HFFc6 (cell line): ENCODE measurements at places on chromosomes 2 and 18.

DNA sequence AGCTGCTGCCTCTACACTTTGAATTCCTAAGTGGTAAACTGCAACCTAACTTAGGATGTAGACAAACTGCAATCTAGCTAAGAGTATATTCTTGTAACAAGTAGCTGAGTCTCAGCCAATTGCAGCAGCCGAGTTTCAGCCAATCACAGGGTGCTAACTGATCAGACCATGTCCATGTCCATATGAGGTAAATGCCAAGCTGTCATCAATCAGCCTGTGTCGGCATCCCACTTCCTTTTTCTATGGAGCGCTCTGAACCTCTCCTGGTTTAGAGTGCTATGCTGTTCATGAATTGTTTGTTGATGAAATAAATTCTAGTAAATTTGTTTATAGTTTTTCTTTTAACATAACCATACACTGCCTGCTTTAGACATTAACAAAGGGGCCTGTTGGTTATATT lies 408.8 kb downstream of the NBAS start:
- DNase-seq = no peak

DNA sequence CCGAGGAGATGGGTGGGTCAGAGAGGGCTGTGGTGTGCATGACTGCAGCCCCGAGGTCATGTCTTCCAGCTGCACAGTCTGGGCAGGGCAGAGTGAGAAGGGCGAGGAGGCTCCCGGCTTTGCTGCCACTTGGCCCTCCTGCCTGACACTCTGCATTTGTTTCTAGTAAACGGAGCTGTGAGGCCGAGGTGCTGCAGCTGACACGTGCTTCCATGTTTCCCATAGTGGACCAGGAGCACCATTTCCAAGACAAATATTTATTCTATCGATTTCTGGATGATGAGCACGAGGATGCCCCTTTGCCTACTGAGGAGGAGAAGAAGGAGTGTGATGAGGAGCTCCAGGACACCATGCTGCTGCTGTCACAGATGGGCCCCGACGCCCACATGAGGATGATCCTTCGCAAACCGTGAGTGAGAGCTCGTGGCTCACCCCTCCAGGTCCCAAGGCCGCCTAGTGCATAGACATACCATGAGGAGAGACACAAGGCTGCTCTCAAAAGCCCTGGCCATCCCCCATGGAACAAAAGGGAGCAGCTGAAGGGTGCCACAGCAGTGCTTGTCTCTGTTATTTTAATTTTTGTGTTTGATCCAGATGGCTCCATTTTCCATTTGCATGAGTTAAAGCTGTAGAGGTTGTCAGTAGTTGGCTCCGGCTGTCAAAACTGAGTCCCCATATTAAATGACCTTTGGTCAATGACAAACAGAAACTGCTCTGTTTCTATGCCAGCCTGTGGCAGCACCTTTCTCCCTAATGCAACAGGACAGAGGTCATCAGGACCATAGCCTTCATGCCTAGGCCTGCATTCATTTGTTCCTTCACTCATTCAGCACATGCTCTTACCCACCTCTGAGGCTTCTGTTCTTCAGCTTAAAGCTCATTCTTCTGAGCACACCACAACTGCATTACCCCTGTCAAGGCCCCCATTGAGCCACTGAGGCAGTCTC lies 108.3 kb upstream of the MAP3K20 start:
- no peak for DNase-seq

DNA sequence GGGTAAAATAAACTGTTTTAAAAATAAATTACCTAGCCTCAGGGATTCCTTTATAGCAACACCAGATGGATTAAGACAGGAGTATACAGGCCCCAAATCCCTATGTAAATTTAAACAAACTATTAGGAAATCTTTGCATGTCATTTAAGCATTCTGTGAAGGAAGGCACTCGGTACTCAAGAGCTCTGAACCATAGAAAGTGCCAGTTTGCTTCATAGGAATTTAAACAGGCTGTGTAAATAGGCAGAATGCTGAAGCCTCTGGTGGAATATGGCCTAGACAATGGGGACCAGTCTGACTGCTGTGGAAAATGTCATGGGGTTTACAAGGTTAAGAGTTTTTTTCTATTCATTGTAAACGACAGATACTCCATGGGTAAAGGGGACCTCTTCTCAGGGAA lies 377.4 kb downstream of the DLGAP1 start:
- DNase-seq = no peak

DNA sequence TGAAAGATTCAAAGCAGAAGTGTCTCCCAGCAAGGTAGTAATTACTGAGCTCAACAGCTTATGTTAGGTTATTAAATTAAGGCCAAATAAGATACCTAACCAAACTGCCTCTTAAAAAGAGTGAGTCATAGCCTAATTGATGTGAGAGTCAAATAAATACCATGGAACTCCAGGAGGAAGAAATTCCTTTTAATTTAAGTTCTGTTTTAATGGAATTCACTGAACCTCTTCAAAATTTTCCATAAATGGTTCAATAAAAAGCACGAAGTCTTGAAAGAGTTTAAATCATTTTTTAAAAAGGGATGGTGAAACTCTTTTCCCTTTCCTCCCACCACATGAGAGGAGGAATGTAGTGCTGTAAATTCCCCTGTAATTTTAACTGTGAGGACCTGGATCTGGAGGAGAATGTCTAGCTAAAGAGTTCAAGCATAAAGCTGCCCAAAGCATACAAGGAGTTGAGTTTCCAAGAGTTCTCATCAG lies 180.8 kb upstream of the MMADHC start:
- DNase-seq = peak; percentile 36
